BE2C (cell line): ENCODE measurements at places on chromosomes 4 and X.

DNA sequence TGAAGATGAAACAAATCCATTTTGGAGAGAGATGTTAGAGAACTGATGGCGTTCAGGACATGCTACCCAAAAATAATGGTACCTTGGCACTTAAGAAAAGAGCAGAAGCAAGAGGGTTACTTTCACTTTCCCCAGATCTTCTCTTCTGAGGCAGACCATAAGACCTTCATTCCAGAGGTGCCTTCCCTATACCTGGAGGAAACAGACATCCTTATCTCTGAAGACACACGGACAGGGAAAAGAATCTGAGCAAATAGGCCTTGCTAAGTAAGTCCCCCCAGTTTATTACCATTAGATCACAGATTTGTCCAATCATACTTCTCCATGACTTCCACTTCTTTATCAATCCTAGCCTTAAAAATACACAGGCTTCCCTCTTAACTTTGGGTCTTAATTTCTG, 2.0 kb upstream of the FGF2 start:
- DNase-seq = no peak

DNA sequence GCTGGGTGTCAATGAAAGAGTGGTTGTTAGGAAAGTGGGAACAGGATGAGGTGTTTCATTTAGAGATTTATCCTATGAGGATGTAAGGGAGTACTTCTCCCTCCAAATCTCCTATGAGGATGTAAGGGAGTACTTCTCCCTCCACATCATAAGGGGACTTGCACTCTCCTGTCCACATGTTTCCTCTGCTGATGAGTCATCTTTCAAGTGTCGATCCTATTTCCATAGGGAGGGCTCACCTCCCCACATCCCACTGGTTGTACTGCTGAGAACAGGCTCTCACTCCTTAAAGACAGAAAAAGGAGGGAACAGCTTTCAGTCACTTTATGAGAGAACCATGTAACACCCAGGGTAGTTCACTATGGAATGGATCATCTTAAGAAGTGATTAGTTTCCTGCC, 65.0 kb downstream of the INPP4B start:
- DNase-seq = no peak

DNA sequence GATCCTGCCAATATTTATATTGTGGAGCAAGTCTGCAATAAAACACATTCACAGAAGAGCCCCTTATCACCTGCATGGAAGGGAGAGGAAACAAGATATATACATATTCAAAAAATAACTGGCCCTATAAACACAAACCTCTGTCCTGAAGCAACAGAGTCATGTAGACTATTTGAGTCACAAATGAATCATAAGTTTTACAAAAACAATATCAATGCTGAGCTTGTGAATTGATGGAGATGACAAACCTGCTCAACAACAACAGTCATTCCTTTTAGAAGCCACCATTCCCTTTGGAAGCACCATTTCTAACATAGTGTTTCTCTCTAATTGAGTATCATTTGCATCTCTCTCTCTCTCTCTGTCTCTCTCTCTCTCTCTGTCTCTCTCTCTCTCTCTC, 313.9 kb downstream of the MID1IP1 start:
- DNase-seq = no peak

DNA sequence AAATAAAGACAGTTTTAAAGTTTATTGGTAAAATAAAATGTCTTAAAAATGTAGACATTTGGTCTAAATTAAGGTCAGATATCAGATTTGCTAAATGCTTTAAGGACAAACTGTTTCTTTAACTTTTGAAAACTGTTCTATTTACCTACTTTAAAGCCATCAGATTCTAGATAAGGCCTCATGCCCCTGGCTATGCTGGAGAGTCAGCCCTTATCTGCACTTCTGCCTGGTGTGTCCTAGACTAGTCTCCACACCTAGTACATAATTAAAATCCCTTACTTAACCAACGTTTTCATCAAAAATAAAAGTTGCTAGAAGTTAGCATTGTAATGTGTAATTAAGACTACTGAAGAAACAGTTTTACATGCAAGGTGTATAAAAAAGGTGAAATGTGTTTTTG, 25.6 kb downstream of the HSD17B11 start:
- no peak for DNase-seq

- DNase-seq = no peak
Measured at GRCh38 chrX:32599156-32599555, 612.2 kb downstream of the DMD start.
